ENCODE measurements at places on chromosomes 4 and X.

DNA sequence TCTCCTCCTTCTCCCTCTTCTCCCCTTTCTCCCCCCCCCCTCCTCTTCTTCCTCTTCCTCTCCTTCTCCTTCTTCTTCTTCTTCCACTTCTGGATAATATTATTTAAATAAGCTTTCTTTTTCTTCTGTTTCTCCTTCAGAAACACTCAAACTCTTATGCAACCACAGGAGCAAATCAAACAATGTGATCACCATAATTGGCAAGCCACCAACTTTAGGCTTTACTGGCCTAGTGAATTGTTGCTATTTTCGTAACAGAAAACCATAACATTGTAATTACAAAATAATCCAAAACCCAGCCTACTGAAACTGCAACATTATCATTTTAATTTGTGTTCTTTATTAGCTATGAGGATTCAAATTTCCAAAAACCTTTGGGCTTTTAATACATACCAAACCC, 14.3 kb downstream of the DCAF8L1 start:
- no peak for DNase-seq

DNA sequence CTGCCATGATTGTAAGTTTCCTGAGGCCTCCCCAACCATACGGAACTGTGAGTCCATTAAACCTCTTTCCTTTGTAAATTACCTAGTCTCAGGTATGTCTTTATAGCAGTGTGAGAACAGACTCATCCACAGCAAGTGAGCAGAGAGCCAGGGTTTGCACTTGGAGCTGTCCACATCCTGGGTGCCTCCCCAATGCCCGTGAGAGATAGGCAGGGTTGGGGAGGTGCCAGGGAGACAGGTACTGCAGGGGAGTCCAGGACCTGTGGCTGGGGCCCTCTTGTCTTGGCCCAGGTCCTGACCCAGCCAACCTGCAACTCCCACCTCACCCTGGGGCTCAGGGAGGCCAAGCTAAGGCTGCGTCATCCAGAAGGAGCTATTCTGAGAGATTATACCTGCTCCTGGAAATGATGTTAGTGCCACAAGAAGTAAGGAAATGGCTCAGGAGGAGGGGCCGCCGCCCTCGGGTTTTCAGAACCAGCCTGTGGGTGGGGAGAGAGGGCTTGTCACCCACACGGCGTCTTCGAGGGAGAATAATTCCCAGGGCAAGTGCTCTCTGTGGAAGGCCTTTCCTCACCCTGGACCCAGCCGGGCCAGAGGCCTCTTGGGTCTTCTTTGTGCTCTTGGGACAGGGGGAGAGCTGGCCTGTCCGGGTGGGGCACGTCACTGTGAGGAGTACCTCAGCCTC, 66.5 kb downstream of the ADRA2C start:
- DNase-seq, result no peak

DNA sequence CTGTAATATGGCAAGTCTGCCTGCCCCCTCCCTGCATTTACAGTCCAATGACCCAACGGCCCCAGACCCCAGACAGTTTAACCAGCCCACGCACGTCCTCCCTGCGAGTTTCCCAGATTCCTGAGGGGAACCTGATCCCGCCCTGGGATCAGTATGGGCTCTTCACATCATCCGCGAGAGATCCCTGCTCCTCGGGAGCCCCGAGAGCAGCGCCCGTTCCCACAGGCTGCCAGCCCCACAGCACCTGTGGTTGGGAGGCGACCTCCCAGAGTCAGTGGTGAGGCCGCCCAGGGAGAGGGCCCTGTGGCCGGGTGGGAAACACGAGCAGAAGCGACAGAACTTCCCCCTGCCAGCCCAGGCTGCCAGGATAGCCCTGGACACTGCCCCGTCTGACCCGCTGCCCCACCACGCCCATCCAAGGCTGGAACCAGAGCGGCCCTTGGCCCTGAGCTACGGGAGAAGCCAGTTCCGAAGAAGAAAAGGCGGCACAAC, 32.8 kb downstream of the TSC22D3 start:
- no peak for DNase-seq

DNA sequence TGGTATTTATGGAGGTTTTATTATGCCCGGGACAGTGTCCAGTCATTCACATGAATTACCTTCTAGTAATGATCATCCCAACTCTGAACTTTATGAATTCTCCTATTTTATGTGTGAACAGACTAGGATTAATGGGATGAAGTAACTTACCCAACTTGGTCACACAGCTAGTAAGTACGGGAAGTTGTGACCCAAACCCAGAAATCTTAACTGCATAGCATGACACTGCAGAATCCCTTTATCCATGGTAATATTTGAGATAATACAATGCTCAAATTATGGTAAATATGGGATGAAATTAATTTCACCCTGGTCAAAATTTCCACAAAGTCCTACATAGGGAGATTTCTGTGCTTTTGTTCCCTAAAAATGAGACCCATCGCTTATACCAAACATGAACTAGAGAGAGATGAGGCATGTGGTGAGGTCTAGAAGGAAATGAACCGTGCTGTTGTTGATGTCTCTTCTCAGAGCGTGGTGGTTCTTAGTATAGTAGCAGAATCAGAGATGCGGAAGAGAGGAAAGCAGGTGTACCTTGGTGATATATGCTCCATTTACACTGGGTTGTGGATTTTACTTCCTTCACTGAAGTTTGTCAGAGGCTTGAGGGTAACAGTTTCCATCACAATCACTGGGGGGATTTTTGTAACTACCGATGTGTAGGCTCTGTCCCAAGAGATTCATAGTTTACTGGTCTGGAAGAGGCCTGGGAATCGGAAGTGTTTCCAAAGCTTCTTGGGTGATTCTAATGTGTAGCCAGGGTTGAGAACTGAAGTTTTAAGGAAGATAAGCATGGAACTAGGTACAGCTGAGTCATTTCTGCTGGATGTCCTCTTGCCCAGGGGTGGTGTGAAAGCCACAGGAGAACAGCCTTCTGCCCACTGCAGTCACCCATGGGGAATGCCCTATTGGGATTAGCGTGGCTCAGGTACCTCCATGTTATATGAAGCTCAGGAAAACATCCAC, 30.2 kb upstream of the FAM9C start:
- DNase-seq, result no peak

- no peak for DNase-seq
Measured at GRCh38 chrX:48715072-48715471, 18.5 kb downstream of the SUV39H1 start.

GRCh38 chrX:101619364-101619763, 1.6 kb upstream of the ARMCX6 start:
- DNase-seq, result no peak

- DNase-seq, result no peak
Measured at GRCh38 chrX:121150217-121150616, 102.8 kb downstream of the GLUD2 start.

DNA sequence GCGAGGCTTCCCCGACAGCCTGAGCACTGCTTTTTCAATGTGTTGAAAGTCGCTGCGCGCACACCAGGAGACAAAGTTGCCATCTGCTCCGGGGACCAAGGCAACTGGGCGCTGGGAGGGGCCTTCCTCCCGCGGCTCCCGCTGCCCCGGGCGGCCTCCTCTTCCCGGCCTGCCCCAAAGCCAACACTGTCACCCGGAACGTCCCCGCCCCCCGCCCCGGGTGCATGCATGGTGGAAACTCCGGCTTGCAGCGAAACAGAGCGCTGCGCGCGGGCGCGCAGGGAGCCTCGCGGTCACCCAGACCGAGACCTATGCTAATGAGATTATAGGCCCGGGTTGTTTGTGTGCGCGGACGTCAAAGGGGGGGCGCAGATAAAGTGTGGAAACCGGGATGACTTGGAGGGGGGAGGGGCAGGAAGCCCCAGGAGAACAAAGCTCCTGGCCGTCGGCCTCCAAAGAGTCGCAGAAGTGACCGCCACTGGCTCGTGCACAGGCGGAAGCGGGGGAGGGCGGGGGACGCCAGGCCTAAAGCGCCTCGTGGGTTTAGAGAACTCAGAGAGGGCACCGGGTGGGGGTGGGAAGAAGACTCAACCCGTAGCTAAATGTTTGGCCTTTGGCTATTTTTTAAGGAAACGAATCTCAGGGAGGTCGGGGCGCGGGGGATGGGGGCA, 88.8 kb downstream of the BCOR start:
- DNase-seq, result no peak

DNA sequence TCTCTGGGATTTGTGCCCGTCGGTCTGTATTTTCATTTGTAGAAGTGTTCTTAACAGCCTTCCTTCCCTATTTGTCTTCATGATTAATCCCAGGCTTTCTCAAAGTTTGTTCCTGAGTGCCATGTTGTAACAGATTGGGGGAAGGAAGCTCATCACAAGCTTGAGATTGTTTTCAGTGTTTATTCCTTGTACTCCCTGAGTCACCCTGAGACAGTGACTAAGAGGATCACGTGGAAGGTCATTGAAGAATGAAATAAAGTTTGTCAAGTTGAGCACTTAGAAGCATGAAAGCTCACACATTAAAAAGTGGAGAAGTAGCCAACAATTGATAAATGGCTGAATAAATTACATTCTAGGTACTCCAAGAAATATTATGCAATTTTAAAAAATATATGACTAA, 153.5 kb upstream of the FAM241A start:
- no peak for DNase-seq

DNA sequence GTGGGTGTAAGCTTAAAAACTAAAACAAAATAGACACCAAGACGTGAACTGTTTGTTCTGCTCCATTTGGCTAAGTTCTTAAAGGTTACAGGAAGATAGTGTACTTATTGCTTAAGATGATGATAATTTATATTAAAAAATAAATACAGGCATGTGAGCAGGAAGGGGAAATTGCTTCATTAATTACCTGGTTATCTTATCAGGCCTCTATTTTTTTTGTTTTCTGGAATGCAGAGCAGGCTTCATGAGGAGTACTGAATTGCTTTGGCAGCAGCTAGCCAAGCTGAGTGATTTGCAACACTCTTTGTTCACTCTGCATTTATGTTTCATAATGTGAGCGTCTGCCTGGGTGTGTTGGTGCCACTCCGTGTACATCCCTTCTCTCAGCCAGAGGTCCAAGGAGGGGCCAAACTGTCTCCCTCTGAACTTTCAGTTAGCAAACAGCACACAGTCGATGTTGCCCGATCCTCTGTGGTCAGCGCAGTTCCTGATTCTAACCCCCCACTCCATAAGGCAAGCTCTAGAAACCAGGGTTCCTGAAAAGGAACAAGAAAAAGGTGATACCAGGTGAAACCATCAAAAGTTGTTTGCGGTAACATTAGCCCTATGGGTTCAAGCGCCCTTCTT, 348.2 kb downstream of the SPRY1 start:
- no peak for DNase-seq

DNA sequence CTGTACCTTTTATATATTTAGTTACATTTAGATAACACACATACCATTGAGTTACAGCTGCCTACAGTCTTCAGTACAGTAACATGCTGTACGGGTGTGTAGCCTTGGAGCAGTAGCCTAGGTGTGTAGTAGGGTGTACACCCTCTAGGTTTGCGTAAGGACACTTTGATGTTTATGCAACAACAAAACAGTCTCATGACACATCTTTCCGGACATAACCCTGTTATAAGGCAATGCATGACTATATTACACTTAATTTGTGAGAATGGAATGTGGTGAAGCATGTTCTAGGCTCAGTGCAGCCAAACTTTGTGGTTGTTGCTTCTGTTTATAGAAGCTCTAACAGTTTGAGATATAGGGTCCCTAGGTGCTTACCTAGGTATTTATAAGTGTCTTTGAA, 65.4 kb downstream of the SPRY1 start:
- no peak for DNase-seq

DNA sequence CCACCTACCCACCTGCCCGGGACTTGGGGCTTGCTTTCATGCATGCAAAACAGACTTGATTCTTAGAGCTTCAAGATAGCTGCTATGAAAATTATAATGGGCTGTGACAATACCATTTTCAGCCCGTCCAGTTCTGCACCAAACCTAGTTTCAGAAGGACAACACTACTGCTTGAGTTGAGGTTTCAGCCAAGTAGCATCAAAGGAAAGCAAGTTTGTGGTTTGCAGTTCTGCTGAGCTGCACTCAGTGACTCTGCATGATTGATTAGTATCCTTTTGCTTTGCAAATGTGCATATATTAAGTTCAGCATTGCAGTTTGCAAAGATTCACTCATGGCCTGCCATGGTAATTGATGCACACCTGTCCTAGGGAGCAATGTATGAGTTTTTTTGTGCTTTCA, 442.7 kb downstream of the RPA4 start:
- no peak for DNase-seq

- no peak for DNase-seq
Measured at GRCh38 chr4:75860606-75861005, 41.6 kb downstream of the PPEF2 start.

- no peak for DNase-seq
Measured at GRCh38 chr4:9773471-9773870, 8.0 kb upstream of the DRD5 start.

- DNase-seq, result no peak
Measured at GRCh38 chr4:8278421-8279287, 9.1 kb downstream of the HTRA3 start.

GRCh38 chr4:70399319-70399718, 1.6 kb downstream of the OPRPN start:
- DNase-seq, result no peak

DNA sequence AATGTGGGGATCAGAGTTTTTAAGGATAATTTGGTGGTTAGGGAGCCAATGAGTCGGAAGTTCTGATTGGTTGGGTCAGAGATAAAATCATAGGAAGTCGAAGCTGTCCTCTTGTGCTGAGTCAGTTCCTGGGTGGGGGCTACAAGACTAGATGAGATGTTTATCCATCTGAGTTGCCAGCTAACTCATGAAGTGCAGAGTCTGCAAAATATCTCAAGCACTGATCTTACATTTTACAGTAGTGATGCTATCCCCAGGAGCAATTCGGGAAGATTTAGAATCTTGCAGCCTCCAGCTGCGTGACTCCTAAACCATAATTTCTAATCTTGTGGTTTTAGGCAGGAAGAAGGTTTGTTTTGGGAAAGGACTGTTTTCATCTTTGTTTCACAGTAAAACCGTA, 565.8 kb upstream of the SPANXN1 start:
- DNase-seq, result no peak

- no peak for DNase-seq
Measured at GRCh38 chr4:15293711-15294110, 134.1 kb upstream of the C1QTNF7 start.

DNA sequence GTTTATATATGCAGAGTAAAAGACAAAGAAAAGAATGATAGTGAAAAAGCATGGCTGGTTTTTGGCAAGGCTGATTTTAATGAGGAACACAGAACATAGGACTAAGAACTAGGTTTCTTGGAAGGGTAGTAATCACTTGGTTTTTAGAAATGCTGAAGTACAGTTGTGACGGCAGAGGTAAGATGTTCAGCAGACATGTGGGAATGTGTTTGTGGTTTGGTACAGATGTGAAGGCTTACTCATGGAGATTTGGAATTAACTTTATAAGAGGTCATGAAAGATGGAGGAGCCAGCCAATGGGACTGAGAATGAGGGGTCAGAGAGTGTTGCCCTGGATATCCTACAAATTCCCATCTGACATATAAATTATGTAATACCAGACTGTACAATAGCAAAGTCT, 243.6 kb downstream of the NPFFR2 start:
- DNase-seq, result no peak

DNA sequence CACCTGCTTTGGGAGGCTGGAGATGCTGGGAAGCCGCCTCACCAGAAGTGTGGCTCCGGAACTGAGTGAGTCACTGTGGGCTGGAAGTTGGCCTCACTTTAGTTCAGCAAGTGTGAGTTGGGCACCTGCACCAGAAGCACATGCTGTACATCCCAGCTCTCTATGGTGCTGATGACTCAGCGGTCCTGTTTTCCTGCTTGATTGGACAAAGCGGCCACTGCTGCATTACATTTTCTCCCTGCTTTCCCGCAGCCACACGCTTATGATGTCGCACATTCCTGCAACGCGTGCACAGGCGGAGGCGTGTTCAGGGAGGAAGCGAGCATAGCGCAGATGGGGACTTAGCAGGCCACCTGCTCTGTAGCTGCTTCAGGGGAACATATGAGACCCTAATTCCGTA, 26.7 kb upstream of the CLDN34 start:
- DNase-seq, result no peak
